Left colon (tissue), 2 donors: ENCODE measurements at places on chromosomes 4 and X.

DNA sequence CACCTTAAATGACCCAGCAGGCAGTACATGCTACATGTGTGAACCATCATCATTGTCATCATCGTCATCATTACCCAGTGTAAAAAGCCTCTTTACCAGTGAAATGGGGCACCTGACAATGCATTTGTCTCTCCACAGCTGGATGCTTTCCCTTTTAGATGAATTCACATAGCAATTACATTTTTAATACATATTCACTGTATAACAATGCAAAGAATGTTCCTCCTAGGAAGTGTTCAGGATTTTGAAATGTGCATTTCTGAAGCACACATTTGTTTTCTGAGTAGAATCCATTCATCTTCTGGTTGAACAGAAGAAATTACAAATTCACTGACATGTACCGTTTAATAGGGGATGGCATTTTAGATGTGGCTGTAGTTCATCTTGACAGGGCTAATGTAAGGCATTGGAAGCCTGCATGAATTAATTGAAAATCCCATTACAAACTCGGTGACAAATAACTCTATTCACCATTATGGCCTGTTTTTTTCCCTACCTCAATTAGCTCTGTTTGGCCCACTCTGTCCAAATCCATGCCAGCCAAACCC lies 111.1 kb downstream of the SH3RF1 start:
- no peak for DNase-seq

DNA sequence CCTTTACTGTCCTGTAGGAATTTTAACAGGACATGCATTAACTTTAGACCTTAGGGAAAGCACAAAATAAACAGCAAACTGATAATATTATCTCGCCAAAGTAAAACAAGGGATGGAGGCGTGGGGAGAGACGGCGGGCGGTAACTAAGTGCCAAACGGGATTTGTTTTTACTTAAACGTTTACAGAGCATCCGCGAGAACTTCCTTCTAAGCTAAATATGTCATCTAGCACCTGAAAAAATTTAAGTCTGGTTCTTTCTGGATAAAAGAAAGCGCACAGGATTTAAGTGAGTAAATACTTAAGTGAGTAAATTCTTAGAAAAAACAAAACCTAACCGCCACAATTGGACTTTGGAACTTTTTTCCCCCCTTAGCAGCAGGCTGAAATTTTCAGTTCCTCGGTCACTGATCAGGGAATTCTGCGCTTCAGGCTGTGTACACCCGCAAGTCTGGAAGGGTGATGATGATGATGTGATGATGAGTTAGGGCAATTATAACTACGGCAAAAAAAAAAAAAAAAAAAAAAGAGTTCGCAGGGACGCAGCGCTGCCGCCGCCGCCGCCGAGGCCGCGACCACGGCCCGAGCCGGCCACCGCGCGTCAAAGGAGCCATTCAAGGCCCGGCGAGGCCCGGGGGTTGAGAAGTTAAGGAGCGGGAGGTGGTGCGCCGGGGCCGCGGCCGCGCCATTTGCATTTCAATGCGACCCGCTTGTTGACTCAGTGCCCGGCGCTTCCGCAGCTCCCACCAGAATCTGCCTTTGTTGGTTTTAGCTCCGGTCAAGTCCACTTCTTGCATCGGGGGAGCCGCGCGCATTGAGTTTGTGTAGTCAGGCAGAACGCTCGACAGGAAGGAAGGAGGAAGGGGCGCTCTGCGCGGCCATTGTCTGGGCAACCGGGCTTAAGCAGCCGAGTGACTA lies 108.8 kb downstream of the SPRY1 start:
- peak; percentile 61 for DNase-seq

GRCh38 chrX:17579026-17579425 lies 158.3 kb upstream of the SCML1 start:
- DNase-seq = no peak

GRCh38 chrX:100512471-100512870 lies 72.3 kb upstream of the TNMD start:
- DNase-seq = no peak

GRCh38 chr4:164874789-164875188 lies 2.2 kb upstream of the APELA start:
- no peak for DNase-seq
